ENCODE measurements at places on chromosomes 6 and 20.

- no peak for DNase-seq
These were observed 36.6 kb downstream of the GMPR start for GRCh38 chr6:16274885-16275589.

- DNase-seq: no peak
These were observed 160.8 kb downstream of the SCML4 start for GRCh38 chr6:107663308-107663707.

DNA sequence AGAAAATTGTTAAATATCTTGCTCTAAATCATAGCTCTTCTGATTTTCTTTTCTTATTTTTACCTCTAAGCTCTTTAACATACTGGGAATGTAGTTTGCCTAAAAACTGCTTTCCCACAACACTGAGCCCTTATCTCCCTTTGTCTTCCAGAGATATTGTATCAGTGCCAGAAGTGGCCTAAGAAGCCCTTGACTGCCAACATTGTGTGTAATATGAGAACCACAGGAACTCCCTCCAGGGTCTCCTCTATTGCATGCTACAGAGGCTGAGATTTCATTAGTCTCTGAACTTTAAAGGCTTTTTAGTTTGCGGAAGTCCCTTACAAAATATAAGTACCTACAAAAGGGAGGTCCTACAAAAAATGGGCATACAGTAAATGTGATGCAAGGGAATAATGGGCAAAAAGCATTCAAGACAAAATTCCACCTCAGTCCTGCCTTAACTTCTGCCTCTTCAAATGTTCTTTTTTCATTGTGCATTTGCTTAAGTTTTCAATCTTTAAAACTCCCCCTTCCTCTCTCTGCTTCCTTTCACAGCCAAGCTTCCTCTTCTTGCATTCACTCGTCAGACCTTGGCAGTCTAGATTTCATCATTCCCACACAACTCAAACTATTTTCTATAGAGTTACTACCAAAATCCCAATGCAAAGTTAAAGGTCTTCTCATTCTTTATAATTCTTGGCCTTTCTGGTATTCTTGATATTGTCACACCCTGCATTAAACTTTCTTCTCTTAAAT lies 76.5 kb downstream of the ADGRG6 start:
- DNase-seq: no peak

GRCh38 chr20:24018796-24019195 lies 30.2 kb upstream of the GGTLC1 start:
- DNase-seq: no peak

DNA sequence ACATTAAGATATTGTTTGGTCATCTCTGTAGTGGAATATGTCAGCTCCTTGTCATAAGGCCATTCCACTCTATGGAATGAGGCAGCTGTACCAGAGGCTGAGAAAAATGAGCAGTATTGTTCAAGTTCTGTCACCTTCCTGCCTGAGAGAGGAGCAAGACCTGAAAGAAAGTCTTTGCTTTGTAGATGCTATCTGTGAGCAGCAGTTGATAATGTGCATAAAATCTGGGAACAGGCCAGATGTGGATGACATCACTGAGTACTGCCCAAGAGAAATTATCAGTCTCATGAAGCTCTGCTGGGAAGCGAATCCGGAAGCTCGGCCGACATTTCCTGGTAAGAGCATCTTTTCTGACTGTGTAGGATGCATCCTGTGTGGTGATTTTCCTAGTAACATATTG lies 16.8 kb downstream of the RIPK1 start:
- DNase-seq: no peak

GRCh38 chr20:46970937-46971630 lies 76.4 kb downstream of the EYA2 start:
- no peak for DNase-seq

DNA sequence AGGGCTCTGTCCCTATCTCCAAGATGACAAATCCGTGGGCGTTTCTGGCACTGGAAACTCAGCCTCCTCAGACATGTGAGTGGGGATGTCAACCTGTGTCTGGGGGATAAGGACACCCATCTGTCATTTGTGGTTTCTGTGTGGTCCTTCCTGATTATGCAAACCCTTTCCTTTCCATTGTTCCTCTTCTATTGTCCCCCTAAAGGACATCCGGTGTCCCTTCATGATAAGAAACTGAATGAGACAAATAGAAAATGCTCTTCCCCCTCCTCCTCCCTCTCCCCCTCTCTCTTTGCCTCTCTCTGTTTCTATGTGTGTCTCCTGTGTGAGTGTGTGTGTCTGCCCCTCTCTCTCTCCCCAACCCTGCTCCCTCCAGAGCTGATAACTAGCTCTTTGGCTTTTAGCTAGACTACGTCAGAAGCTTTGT lies 11.5 kb upstream of the GLP1R start:
- no peak for DNase-seq

- no peak for DNase-seq
These were observed 154.8 kb upstream of the KCNQ5 start for GRCh38 chr6:72466971-72467566.

GRCh38 chr6:135994857-135995544 lies 143.5 kb downstream of the PDE7B start:
- DNase-seq: no peak

DNA sequence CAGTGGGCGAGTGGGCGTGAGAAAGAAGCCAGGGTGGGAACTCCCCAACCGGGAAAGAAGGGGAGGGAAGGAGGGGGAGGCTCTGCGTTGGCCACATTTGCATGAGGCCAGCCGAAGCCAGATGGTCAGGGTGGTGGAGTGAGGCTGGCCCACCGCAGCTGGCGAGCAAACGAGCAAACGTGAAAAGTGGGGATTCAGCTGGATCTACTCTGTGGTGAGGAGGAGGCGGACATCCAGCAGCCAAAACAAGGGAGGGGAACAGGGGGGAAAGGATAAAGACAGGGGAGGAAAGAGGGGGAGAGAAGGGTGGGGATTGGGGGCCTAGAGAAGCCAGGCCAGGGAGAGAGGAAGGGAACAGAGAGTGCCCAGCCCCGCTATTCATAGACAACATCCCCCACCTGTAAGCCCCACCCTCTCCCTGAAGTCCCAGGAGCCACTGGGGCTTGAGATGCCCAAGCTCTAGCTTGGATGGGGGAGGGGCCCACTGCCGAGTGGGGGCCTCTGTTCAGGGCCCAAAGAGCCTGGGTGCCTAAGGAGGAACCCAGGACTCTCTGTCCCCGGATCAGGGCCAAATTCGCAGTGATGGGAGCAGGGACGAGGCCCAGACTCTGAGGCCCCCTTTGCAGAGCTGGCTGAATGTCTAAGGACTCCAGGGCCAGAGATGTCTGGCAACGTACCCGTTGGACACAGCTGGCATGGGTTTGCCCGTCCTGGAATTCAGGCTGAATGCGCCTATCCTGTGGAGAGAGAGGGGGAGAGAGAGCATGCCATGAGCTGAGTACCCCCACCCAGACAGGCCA lies 45.1 kb downstream of the CPNE5 start:
- DNase-seq: no peak

- no peak for DNase-seq
These were observed 29.0 kb upstream of the SCUBE3 start for GRCh38 chr6:35184580-35185301.

DNA sequence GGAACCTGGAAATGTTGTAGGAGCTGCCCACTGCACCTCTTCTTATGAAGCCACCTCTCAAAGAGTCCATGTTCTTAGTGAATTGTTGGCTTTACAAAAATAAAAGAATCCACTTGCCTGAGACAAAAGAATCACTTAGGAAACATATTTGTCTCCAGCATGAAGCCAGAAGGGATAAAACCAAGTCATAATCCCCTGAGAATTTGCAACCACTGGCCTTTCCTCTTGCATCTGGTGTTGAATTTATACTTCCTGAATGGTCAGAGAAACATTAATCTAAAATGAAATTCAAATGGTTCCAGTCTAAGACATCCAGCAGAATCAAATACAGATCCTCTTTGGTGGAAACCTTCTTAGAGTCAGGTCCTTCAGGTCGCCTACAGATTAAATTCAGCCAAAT lies 192.5 kb upstream of the ECI2 start:
- no peak for DNase-seq

DNA sequence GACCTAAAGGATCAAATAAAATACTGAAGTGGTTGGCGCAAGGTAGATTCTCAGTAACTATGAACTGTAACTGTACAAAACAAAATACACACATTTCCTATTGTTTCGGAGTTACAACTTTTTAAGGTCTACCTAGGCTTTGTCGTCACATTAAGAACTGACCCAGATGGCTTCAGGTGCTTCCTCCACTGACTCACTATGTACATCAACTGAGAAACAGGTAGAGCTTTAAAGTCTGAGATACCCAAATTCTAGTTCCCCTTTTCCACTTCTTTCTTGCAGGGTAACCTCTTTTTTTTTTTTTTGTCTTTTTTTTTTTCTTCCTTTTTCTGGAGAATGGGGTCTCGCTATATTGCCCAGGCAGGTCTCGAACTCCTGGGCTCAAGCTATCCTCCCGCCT lies 5.5 kb downstream of the SNRPB start:
- no peak for DNase-seq

DNA sequence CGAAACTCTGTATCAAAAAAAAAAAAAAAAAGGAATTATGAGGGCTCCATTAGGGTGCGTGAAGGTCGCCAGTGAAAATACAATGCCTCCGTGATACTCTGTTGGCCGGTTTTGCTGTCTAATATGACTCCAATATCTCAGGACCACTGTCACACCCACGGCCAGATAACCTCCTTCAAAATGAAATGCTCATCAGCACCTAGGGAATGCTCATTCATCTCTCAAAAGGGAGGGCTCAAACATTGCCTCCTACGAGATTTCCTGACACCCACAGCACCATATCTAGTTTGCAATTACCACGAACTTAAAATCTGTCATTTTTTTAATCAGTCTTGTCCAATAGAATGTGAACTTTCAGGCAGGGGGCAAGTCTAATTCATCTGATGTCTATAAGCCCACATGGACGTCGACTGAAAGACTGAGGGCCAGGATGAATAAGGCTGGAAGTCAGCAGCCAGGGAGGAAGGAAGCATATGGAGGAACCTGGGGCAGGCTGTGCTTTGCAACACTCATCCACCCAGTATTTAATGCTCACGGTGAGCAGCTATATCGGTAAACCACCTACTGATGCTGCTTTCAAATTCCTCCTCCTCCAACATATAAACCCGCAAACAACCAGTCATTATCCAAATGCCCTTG lies 42.8 kb downstream of the MAP3K5 start:
- no peak for DNase-seq

DNA sequence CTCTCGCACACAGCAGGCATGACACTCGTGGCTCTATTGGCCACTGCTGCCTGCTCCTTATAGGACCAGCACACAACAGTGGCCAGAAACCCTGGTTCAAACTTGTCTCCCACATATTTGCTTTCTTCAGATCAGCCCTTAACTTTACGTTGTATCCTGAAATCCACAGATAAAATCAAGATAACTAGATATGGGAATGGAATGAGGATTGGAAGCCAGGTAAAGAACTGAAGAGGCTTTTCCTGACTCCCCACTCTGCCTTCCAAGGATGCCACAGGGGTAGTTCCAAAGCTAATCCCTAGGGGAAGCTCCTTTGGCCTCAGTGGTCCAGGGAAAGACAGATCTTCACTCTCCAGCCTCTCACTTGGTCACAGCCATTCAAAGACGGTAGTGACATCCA lies 86.5 kb downstream of the INSM1 start:
- no peak for DNase-seq

GRCh38 chr6:52208612-52209011 lies 22.4 kb downstream of the IL17A start:
- DNase-seq: no peak

DNA sequence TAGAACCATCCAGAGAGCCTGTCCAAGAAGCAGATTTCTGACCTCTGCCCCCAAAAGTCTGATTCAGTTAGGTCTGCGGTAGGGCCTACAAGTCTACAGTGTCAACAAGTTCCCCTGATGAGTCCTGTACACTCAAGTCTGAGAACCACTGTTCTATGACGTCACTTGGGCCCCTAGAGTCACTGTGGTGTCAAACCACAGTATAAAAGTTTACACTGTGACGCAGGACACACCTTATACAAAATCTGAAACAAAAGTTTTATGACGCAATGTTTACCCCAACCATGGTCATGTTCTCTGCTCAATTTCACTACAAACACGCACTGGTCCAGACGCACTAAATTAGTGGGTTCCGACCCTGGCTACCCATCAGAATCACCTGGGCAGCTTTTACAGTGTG lies 17.9 kb downstream of the SLA2 start:
- DNase-seq: no peak

- no peak for DNase-seq
These were observed 115.2 kb upstream of the AKIRIN2 start for GRCh38 chr6:87817183-87817582.

DNA sequence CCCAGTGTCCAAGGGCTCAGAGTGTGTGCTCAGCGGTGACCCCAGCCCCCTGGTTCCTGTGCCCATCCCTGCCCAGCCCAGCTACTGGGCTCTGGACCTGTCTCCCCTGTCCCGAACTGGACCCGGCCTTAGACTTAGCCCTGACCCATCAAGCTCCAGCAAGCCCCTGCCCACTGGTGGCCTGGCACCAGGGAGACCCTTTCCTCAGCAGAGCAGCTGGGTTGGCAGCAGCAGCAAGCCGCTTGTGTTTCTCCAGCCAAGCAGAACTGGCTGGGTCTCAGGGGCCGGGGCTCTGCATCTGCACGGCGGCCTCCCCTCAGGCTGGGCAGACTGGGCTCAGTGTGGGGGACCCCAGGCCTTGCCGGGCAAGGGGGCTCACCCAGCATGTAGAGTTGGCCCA lies 801 bp downstream of the SPDEF start:
- DNase-seq: no peak

- DNase-seq: no peak
These were observed 108.2 kb downstream of the KIF6 start for GRCh38 chr6:39617026-39617425.

DNA sequence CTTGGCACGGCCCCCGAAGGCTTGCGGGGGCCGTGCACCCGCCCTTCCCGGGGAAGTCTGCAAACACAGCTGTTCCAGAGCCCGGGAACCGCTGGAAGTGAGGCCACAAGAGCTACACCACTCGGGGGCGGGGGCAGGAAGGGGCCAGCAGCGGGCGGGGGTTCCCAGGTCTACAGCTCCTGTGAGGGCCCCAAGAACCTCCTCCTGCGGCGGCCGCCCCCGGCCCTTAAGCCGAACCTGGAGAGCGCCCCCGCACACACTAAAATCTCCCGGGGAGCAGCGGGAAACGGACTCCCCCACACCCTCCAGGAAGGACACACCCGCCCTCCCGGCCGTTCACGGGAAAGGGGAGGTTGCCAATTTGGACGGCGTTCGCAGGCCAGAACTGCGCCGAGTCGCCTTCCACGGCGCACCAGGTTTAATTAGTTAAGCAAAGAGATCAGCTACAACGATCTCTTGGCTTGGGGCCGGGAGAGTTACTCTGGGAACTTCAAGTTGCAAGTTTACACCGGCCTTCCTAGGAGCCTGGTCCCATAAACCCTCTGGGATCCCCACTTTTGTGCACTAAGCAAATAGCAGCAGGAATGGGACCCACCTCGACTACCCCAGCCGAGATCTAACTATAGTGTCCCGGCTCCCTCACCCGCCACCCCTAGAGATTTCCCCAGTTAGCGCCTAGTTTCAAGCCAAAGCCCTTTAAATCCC lies 1.7 kb downstream of the JAG1 start:
- DNase-seq: no peak

GRCh38 chr6:105810922-105811482 lies 275.1 kb upstream of the PRDM1 start:
- no peak for DNase-seq

Data from CD4-positive, alpha-beta T cell treated with Interleukin-6 for 4 hours (primary cell).